Kasumi-1 (cell line): ENCODE measurements at places on chromosomes 13 and 19.

DNA sequence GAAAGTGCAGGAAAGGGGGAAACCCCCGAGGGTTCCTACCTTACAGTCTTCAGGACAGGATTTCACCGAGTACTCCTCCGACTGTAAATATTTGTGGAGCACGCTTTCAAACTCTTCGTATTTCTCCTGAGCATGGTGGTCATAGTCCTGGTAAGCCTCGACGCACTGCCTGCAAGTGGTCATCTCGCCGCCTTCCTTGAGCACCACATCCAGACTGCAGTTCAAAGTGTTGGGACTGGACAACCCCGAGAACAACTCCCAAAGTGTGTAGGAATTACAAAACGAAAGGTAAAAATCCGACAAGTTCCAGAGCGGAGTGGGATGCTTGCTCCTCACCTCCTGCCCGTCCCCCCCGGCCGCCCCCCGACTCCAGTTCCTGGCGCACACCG, 349.7 kb downstream of the LIG4 start:
- DNase-seq, result no peak

DNA sequence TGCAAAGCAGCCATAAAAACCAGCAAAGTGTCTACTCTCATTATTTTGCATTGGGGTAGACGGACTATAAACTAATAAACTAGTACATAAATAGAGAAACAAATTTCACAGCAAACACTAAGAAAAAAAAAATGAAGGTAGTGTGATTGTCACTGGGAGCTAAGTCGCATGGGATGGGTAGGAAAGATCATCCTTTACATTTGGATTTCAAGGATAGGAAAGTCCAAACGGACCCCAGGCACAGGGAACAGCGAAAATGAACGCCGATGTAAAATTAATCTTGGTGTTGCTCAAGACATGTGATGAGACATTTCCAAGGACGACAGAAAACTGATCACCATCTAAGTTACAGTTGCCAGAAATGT, 690 bp upstream of the SGTA start:
- DNase-seq, result no peak

- no peak for DNase-seq
Observed at GRCh38 chr19:53596056-53596455, 35.7 kb upstream of the DPRX start.

- DNase-seq, result no peak
Observed at GRCh38 chr19:41307954-41308449, 2.0 kb upstream of the CCDC97 start.

DNA sequence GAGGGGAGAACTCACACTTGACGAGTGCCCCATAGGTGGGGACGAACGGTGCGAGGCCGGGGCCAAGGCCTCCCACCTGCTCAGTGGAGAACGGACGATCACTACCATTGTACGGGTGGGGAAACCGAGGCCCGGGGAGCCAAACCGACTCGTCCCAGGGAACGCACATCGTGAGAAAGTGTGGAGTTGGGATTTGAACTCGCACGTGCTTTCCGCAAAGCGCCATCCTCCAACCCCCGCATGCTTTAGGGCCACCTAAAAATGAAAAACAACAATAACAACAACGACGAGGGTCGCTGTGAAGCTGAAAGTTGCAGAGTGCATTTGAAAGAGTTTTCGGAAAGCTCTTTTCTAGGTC, 458 bp downstream of the ARHGEF1 start:
- no peak for DNase-seq
